Natural killer cell treated with Interleukin-12 subunit alpha and Interleukin-12 subunit beta and Interleukin-15 and Interleukin-18, amount 100 ng/mL, for 72 hours (primary cell): ENCODE measurements at places on chromosomes 7 and 10.

GRCh38 chr7:6148724-6149360, 117.7 kb downstream of the ANKRD61 start:
- no peak for DNase-seq

GRCh38 chr7:4198301-4198700, 483.8 kb upstream of the FOXK1 start:
- no peak for DNase-seq

DNA sequence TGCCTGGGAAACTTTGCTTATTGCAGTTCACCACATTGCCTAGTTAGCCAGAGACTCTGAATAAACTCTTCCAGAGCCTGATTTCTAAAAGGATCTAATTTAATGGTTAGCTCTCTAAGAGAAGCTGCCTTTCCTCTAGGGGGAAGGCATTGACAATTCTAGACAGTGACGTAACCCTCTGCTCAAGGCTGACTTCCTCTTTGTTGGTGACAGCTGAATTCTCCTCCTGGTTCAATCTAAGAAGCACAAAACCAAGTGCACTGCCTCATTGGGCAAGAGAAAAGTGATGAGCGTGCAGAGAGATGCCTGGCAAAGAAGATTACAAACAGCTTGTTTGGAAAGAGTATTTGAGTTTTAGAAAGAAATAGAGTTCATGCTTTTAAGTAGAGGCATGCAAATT, 102.7 kb downstream of the MACC1 start:
- DNase-seq, result no peak

- no peak for DNase-seq
These were observed 17.3 kb upstream of the CUBN start for GRCh38 chr10:17146892-17147291.

DNA sequence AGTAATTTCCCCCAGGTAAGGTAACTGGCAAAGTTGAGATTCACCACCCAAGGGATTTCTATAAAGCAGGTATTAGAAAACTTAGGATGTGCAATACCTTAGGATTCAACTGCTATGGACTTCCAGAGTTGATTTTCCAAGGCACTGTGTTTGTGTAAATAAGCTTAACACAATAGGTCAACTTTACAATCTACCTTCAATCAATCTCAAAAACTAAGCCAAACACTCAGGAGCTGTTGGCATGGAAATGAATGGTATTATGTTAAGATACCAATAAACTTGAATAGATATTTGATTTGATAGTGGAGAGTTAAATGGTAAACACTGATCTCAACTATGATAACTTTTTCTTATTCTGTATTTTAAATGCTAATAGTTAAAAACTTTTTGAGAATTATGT, 762 bp upstream of the SEMA3E start:
- DNase-seq, result no peak

DNA sequence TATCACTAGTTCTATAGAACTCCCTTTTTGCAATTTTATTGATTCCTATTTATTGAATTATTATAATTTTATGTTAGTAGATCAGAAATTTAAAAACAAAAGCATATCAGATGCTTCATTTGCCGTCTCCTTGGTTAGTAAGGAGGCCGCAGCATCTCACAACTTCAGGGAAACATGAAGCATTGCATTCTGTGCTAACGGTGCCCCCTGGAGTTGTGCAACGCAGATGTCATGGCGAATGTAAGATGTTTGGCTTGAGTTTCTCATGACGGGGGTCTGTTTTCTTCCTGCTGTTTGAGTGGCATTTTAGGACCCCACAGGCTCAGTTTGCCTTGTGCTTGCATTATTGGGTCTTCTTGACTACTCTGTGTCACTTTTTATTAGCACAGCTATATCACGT, 124.8 kb downstream of the CNNM2 start:
- DNase-seq, result no peak

- DNase-seq, result no peak
These were observed 112.8 kb upstream of the PDCD4 start for GRCh38 chr10:110758898-110759297.

DNA sequence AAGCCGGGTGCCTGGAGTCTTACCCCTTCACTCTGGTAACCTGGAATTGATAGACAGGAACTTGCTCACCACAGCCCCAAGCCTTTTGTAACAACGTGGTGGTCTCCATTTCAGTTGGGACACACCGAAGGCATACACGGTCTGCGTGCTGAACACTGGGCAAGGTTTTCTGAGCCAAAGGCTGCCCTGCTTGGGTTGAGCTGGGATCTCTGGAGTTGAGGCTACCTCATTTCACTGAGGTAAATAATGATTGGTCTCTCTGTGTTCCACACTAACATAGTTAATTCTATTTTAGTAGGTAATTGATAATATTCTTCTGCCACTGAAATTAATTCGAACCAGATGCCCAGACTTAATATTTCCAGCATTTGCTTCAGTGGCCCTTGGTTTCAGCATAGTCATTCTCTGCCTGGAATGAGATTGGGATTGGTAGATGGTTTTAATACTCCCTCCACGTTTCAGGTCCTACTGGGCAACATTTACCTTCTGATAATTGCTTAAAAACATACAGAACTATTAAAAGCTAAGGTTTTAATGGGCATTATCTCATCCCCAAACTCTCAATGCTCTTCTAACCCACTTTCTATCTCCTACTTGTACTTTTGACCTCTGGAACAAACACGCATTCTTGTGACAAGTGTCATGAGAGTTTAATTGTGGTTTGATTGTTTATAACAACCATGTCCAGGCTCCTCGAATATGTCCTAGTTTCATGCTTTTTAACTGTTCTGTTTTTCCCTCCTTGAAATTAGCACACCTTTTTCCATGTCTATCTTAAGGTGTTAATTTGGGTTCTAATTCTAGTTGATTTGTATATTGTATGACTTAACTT, 202.3 kb upstream of the KLF6 start:
- no peak for DNase-seq

GRCh38 chr7:26735976-26736600, 128.3 kb downstream of the SKAP2 start:
- DNase-seq, result no peak

DNA sequence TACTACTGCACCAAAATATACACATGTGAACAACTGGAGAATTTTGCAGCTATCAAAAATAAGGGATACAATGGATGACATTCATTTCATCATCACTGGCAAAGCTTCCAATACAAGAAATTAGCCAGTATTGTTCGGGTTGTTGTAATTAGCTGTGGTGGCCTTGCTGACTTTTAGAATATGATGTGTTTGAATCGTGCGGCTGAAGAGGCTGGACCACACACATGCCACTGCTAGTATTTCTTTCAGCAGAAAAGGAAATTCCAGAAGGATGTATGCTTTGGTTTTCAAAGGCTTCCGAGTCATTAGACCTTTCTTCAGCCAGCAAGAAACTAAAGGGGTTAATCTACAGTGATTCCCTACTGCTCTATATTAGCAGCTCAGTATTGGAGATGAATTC, 16.6 kb downstream of the RPP38 start:
- no peak for DNase-seq

- no peak for DNase-seq
These were observed 246.7 kb upstream of the CTBP2 start for GRCh38 chr10:125407000-125407502.

- DNase-seq, result no peak
These were observed 6.9 kb downstream of the TMEM140 start for GRCh38 chr7:135154734-135155133.

GRCh38 chr10:8297107-8297506, 242.6 kb downstream of the GATA3 start:
- no peak for DNase-seq

DNA sequence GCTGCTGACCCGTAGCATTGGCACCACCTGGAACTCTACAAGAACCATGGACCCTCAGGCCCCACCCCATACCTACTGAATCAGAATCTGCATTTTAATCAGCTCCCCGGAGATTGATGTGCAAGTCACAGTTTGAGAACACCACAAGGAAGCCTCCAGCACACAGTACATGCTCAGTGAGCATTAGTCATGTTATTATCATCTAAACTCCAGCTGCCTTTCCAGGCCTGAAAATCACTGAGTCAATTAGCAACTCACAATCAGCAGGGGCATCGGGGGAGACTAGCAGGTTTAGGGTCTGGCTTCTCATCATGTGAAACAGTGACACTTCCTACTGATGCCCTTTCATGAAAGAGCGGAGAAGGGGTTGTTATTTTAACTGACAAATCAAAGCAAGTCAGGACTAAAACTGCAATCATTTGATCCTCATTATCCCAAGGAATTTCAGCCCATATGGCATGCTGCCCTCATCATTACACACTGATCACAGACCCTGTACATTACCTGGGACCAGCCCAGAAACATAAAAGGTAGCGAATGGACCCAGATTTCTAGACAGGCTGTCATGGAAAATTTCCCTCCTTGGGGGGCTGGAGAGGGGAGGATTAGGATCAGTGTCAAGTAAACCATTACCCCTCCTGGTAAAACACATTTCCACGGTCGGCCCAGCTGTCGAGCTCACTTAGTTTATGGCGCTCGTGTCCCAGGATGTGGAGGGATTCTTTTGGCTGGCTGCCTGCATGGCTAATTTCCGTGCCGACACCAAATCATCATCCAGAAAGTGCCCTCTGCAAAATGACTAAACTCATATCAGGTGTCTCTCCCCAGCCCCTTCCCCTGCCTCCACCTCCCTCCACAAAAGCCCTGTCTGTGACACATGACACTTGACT, 122.8 kb downstream of the PRLHR start:
- no peak for DNase-seq

GRCh38 chr10:1417574-1417973, 319.8 kb downstream of the ADARB2 start:
- DNase-seq, result no peak

- DNase-seq, result no peak
These were observed 1264.5 kb upstream of the PHF14 start for GRCh38 chr7:9709216-9709615.

- no peak for DNase-seq
These were observed 157.5 kb upstream of the KLF14 start for GRCh38 chr7:130891254-130892094.

- DNase-seq, result no peak
These were observed 60.5 kb downstream of the HK1 start for GRCh38 chr10:69338547-69339450.

DNA sequence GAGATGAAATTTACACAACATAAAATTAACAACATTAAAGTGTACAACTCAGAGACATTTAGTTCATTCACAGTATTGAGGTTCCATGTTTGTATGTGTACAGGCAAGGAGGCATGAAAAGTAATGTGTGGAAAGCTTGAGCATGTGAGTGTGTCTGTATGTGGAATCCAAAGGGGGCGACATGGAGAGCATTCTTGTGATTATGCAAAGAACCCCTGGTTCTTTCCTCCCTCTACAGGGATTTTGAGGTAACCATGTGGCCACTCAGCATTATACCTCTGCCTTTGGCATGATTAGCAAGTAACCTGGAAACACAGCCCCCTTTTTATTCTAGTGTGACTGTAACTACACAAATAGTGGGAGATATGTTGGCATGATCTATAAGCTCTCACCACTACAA, 21.0 kb downstream of the OR2F1 start:
- DNase-seq, result no peak

DNA sequence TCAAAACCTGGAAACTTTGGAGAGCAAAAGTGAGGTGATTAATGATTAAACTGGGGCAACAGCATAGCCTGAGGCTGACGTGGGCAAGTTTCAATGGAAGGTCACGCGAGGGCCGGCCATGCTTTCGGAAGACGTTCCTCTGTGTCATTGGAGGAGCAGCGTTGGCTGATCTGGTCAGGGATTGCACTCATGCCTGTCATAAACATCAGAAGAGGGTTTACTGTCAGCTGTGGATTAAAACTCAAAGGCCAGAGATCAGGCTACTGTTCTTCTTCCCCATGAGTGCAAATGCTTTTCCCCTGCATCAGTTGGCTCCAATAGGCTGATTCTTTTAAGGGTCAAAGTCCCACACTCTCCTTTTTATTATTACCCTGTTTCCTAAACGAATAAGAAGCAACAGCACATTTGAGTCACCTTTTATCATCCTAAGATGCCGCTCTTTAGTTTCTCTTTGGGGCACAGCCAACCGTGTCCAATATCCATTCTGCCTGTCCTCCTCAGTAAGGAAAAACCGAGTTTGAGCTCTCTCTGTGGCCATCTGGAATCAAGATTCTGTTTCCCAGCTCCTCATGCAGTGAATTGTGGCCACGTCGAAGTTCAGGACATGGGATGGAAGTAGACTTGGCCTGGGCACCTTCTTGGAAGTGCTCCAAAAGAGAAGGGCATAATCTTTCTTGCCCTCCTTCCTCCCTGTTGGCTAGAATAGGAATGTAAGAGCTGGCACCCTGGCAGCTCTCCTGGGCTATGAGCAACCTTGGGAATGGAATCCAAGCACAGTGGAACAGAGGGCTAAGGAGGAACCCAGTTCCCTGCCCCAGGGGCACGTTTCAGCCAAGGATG, 62.5 kb upstream of the INSIG1 start:
- DNase-seq, result no peak

DNA sequence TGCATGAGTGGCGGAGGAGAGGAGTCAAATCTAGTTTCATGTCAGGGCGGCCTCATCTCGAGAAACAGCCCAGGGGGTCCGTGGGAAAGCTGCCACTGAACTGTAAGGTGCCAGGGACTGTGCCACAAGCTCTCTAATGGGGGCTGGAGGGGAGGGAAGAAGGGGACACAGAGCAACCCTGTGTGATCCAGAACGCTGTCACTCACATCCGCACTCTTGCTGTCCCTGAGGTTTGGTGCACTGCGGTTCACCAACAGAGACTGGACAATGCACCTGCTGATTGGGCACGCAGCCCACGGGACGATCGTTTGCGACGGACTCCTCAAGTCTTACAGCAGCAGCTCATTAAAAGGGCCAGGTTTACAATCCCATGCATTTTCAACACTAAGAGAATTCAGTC, 47.7 kb downstream of the AMZ1 start:
- DNase-seq, result no peak

GRCh38 chr10:120517196-120517595, 60.2 kb downstream of the PLPP4 start:
- DNase-seq, result no peak

DNA sequence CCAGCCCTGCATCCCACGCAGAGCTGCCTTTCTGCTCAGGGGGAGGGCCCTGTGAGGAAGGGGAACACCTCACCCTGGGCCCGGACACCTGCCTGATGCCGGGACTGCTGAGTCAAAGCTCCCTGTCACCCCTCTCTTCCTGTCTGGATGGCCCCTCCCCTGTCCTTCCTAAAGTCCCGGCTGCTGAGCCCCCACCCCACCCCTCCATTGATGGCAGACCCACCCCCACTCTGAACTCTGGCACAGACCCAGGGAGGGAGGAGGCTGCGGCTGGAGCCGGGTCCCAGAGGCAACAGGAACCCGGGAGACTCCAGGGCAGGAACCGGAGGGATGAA, 78.7 kb downstream of the ELFN1 start:
- DNase-seq, result no peak

- DNase-seq, result no peak
These were observed 25.2 kb upstream of the CFAP46 start for GRCh38 chr10:132967540-132967939.
